Activated CD4-positive, alpha-beta T cell treated with anti-CD3 and anti-CD28 coated beads, Interleukin-2, amount 50 U/mL, for 1 hour (primary cell): ENCODE measurements at places on chromosomes 6 and 20.

GRCh38 chr6:19452495-19452894 lies 384.7 kb upstream of the ID4 start:
- no peak for DNase-seq

GRCh38 chr6:31112478-31112877 lies at the start of gene C6orf15:
C6orf15 (minus strand) TSS chr6:31112575; CDS start chr6:31112555, 20 bp downstream.
- DNase-seq, result no peak

DNA sequence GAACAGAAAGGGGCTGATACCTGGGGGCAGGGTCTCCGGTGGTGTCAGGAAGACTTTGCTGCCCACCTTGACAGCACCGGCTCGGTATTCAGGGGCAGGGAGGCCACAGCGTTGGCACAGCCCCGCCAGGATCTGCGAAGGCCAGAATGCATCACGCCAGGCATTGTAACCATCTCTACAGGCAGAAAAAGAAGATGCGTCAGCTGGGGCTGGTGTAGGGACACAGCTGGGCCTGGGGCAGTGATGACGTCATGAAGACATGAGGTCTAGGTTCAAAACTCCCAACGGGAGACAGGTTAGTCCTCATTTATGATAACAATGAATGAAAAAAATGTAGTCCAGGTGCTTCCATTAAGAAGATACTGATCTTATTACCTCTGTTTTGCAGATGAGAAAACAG lies 22.0 kb downstream of the ERGIC3 start:
- no peak for DNase-seq

GRCh38 chr6:15969236-15969778 lies 159.6 kb upstream of the MYLIP start:
- DNase-seq, result no peak

DNA sequence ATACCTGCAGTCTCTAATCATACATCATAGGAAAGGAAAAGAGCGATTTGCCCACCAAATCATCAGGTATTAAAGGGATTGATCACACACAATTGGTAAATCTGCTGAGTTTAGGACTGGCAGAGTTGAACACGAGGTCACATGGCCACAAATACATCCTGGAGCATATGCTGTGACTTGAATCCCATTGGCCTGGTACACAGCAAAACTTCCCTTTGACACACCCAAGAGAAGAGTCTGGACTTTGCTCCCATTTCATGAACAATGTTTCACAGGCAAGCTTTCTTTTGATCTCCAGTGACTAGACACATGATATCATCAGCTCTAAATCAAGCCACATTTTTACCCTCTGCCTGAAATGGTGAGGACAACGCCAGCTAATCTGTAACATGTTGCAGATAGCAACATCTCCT lies 117.9 kb downstream of the ISM1 start:
- no peak for DNase-seq

DNA sequence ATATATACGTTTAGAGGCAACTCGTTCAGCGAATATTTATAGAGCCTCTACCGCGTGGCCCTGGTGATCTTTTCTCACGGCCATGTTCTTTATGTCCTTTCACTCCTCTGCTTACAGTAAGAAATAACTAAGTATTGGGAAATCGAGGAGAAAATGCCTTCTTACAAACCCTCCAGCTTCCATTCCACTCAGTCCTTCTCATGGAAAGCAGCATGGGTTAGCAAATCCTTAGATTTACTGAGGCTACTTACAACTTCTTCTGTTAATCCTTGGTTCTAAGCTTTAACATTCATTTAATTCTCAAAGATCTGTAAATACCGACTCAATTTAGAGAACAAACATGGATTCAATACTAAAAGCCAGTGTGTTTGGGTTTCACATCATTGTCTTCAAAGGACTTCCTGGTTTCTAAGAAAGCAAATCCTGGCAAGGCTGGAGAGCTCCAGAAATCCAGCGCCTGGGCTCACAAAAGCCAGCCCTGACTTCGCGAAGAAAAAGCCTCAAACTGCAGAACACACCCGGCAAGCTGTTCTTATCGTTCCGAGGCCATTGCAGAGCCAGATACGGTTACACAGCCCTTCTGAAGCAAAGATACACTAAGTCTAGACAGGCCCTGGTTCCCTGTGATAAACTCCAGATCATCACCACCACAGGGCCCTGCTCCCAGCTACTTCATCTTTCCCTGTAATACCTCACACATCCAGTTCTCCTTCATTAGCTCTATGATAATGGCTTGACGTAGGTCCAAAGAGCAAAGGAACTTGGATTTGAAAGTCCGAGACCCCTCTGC lies 19.2 kb downstream of the AGPAT4 start:
- DNase-seq, result no peak

GRCh38 chr6:134258849-134259306 lies 59.0 kb downstream of the SGK1 start:
- no peak for DNase-seq
